Smooth muscle cell of the brain vasculature (primary cell): ENCODE measurements at places on chromosomes 7 and 10.

GRCh38 chr7:86975449-86975848 lies 84.0 kb downstream of the ELAPOR2 start:
- DNase-seq: no peak

- DNase-seq: no peak
These were observed 148.6 kb downstream of the DNAJB6 start for GRCh38 chr7:157485361-157485831.

- no peak for DNase-seq
These were observed 125.6 kb downstream of the FANK1 start for GRCh38 chr10:126021833-126022500.

DNA sequence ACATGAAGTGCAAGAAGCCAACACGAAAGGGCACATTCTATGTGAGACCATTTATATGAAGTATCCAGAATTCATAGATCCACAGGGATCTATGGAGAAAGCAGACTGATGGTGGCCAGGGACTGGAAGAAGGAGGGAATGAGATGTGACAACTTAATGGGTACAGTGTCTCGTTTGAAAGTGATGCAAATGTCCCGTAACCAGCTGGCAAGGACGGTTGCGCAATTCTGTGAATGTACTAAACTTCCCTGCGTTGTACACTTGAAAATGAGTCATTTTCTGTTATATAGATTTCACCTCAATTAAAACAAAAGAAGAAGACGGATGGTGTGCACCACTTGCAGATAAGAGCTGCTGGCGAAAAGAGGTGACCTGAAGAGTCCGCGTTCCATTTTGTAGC lies 861.1 kb downstream of the TYW1 start:
- no peak for DNase-seq

- no peak for DNase-seq
These were observed 652.1 kb downstream of the PHTF2 start for GRCh38 chr7:78450706-78451105.

GRCh38 chr10:72085166-72085565 lies 3.2 kb downstream of the SPOCK2 start:
- no peak for DNase-seq

DNA sequence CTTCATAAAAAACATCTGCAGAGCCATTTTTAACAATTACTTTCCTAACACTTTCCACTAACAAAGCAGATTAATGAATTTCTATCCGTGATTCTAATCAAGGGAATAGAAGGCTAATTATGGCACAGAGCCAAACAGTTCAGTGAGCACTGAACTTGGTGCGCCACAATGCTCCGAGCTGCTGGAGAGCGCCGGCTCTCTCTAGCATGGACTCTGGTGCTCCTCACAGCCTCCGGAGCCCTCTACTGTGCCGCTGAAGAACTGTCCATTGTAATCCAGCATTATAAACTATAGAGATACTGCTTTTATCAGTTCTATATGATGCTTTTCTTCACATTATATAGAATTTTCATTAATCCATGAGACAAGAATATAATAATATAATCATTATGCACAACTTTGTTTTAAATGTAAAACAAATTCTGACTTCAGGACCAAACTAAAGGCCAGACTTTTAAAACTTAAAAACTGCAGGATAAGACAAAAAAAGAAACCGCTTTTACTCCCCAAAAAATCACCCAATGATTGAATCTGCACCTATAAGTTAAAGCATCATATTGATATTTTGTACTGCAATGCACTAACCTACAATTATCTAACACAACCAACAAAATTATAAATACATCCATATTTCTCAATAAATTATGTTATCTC lies 123.6 kb downstream of the RNF32 start:
- DNase-seq: peak; percentile 43

GRCh38 chr7:71990138-71990462 lies 422.0 kb downstream of the CALN1 start:
- DNase-seq: no peak

- no peak for DNase-seq
These were observed 738 bp downstream of the VPS26A start for GRCh38 chr10:69124563-69125268.
